Fibroblast of skin of scalp (primary cell): ENCODE measurements at places on chromosomes 2 and 18.

- no peak for DNase-seq
Observed at GRCh38 chr2:11578081-11578948, 44.5 kb downstream of the GREB1 start.

GRCh38 chr2:37376421-37377186 lies 32.2 kb downstream of the QPCT start:
- DNase-seq = peak; percentile 85

GRCh38 chr18:56795381-56795780 lies 144.2 kb downstream of the WDR7 start:
- DNase-seq = no peak

- peak; percentile 78 for DNase-seq
Observed at GRCh38 chr2:74587664-74588277, 33.3 kb downstream of the DOK1 start.

GRCh38 chr2:128818248-128818647 lies 499.6 kb upstream of the HS6ST1 start:
- DNase-seq = no peak

GRCh38 chr2:64845273-64845905 lies 143.8 kb upstream of the SLC1A4 start:
- no peak for DNase-seq

- no peak for DNase-seq
Observed at GRCh38 chr18:51211552-51211951, 14.1 kb upstream of the MEX3C start.

- DNase-seq = peak; percentile 59
Observed at GRCh38 chr2:164896226-164896625, 54.6 kb upstream of the COBLL1 start.

DNA sequence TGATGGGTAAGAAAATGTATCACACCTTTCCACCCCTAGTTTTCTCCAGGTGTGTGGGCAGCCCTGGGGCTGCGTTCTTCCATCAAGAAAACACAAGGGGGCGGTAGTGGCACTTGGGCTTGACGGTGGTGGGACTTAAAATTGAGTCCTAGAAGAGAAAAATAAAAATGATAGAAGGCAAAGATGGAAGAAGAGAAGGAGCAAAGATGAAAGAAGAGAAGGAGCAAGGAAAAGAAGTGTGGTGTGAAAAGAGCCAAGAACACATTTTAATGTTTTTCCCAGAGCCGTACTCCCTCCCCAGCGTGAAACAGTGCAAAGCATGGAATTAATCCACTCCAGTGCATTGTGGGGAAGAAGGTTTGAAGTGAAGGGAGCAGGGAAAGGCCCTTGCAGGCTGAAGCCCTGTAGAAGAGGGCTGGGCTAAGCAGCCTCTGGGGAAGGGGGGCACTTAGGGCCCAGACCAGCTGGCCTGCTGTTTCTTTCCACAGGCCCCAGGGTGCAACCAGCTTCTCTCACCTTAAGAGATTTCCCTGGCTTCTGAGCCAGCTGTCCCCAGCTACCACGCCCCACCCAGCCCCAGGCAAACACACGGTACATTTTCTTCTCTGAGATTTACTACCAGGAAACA lies 256.8 kb downstream of the RNF152 start:
- DNase-seq = peak; percentile 65

GRCh38 chr2:60998628-60999545 lies 18.6 kb upstream of the PEX13 start:
- peak; percentile 49 for DNase-seq

DNA sequence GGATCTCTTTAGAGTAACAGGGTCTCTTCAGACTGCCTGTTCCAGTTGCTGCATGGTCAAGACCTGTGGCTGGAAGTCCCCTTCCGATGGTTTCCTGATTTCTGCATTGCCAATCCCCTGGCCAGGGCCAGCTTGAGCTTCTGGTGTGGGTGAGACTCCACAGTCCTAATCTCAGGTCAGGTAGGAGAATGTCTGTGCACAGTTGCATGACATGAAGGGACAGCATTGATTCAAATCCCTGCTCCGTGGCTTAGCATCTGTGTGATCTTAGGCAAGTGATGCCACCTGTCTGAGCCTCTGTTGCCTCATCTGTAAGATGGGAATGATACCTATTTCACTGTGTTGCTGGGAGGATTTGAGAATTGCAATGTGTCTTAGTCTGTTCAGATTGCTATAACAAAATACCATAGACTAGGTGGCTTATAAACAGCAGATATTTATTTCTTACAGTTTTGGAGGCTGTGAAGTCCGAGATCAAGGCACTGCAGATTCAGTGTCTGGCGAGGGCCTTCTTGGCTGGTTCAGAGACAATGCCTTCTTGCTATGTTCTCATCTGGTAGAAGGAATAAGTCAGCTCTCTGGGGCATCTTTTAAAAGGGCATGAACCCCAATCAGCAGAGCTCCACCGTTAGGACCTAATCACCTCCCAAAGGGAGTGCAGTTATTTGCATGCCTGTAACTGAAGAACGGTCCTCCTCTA lies 66.2 kb downstream of the ATOH8 start:
- no peak for DNase-seq

DNA sequence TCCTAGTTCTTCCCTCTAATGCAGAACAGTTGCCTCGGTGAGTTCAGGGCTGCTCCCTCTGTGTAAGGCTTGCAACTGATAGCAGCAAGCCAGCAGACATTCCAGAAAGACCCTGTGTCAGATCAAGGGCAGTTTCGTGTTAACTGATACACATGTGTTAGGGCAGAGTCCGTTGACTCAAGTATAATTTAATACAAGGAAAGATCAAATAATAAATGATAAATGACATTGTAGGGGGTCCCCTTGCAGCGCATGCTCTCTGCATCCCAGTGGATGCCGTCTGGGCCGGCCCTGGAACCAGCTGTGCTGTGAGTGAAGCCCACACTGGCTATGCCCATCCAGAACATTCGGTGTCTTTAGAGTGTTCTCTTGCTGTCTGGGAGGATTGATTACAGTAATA lies 180.3 kb downstream of the AGAP1 start:
- no peak for DNase-seq

GRCh38 chr2:25955869-25956535 lies 26.3 kb downstream of the KIF3C start:
- DNase-seq = no peak

- DNase-seq = peak; percentile 60
Observed at GRCh38 chr2:209334188-209335017, 89.4 kb upstream of the MAP2 start.

DNA sequence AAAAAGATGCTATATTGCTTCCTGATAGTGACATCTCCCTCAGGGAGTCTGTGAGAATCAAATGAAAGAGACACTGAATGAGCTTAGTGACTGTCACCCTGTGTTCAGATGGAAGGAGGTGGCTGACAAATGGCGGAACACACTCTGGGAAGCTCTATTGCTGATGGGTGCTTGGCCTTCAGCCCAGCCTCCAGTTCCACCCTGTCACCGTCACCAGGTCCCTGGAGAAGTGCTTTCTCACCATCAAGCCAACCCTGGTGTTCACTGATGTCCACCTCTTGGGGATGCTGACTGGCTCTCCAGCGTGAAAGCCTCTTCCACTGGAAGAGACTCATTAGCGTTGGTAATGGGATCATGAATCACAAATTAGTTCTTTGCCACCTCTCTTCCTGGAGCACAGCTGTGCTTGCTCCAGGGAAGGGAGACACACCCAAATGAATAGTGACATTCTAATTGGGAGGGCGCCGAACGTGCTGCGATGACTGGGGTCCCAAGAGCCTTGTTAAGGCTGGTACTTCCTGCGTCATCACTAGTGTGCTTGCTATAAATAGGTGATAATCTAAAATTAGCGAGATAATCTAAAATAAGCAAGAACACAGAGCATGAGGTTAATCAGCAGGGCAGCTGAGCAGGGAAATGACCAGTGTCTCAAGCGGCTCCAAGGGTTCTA lies 154.0 kb downstream of the CLIP4 start:
- DNase-seq = no peak

GRCh38 chr2:121303531-121304263 lies 18.7 kb upstream of the TFCP2L1 start:
- no peak for DNase-seq

DNA sequence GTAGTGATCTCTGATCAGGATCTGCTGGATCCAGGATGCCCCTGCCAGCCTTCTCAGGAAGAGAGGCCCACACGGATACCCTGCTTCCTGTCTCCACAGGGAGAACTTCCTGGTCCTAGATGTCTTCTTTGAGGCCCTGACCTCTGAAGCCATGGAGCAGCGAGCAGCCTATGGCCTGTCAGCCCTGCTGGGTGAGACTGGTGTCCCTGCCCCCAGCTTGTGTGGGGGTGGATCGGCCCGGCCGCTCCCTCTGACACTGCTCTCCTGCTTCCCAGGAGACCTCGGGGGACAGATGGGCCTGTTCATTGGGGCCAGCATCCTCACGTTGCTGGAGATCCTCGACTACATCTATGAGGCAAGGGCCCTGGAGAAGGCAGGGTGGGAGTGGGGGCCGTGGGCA lies 6.6 kb downstream of the CHPF start:
- no peak for DNase-seq
